ENCODE measurements at places on chromosomes 4 and X.

- DNase-seq: no peak
Observed at GRCh38 chrX:20803971-20804370, 537.3 kb upstream of the RPS6KA3 start.

- DNase-seq: no peak
Observed at GRCh38 chr4:56995525-56995924, 16.8 kb downstream of the POLR2B start.

DNA sequence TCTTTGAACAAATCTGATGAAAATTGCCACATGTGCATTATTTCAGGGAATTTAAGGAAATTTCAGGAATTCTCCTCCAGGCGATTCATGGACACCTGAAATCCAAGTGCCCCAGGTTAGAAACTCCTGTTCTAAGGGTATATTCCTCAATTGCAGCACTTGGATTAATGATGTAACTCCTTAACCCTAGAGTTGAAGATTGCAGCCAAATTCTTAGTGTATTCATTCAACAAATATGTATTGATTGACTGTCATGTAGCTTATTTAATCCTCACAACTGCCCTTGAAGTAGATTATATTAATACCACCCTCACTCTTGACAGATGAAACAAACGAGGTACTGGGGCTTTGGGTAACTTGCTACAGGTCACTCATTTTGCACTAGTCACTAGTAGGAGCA, 11.3 kb downstream of the CETN2 start:
- no peak for DNase-seq

GRCh38 chrX:20217906-20218305, 48.8 kb downstream of the RPS6KA3 start:
- DNase-seq: no peak

DNA sequence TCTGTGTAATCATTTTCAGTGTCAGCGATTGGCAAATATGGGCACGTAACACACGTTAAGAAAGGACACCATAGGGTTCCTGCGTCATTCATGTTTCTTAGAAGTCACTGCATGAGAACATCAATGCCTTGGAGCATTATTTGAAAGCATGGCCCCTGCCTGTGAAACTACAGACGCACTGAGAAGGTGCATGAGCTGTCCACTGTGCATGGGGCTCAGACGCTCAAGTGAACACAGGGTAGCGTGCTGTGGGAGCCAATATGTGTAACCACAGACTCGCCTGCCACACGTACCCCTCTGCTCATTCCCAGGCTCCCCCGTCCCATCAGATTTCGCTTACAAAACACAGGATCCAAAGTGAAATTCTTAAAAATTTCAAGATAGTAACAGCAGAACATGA, 6.5 kb downstream of the PPP2R2C start:
- no peak for DNase-seq

- no peak for DNase-seq
Observed at GRCh38 chrX:78330540-78330939, 3.1 kb upstream of the CYSLTR1 start.

DNA sequence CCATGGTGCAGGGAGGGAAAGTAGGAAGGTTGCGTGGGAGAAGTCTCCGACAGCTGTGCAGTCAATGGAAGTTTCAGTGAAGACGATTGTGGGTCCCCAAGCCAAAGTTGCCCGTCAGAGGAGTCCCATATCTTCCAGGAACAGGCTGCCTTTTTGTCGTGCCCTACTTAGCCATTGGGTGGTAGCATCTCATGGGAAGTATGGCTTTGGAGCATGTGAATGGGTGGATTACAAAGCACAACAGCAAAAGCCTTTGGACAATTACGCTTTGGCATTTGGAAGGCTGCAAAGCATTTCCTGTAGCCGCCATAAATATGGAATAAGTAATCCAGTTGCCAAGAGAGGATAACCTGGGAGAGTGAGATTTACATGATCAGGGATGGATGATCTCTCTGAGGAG, 300.7 kb upstream of the BOD1L1 start:
- no peak for DNase-seq

DNA sequence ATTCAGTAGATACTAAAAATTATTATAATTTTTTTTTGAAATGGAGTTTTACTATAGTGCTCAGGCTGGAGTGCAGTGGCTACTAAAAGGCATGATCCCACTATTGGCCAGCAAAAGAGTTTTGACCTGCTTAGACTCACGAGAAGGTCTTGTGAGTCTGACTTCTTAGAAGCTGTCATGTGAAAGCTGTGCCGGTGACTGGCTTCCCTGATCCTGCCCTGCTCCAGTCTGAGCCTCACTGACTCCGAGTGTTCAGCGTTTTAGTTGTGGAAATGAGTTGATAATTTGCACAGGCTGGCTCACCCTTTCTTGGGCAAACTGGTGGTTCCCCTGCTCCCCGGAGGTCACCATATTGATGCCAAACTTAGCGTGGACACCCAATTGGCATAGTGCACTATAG, 16.4 kb upstream of the CXCL8 start:
- DNase-seq: no peak

- DNase-seq: no peak
Observed at GRCh38 chr4:150322646-150323045, 244.4 kb downstream of the DCLK2 start.

DNA sequence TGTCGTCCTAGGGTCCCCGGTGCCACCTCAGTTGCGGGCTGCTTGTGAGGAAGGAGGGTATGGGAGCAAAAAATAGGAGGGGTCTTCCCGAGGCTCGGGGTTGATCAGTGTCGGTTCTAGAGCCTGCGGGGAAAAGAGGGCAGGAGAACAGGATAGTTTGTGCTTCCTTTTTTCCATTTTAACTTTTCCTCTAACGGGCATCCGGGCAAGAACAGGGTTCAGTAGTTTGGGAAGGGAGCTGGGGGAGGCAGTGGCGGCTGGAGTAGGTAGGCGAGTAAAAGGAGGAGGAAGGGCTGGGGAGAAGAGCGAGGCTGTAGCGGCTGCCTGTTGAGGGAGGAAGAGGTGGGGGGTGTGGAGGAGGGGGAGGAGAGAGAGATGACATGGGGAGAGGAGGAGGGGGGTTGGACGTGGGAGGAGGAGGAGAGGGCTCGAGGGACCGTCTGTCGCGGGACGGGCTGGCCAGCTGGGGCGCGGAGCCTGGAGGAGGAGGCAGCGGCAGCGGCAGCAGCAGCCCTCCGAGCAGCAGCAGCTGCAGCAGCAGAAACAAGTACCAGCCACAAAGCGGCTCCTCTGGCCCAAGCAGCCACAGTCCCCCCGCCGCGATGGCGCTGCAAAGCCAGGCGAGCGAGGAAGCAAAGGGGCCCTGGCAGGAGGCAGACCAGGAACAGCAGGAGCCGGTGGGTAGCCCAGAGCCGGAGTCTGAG, at the start of gene SLC16A2:
SLC16A2 (plus strand) TSS at position 458 of the 704 bp plus-strand sequence; CDS start at position 603, 145 bp downstream.
- no peak for DNase-seq

GRCh38 chr4:173025131-173025530, 143.5 kb upstream of the GALNT7 start:
- no peak for DNase-seq

DNA sequence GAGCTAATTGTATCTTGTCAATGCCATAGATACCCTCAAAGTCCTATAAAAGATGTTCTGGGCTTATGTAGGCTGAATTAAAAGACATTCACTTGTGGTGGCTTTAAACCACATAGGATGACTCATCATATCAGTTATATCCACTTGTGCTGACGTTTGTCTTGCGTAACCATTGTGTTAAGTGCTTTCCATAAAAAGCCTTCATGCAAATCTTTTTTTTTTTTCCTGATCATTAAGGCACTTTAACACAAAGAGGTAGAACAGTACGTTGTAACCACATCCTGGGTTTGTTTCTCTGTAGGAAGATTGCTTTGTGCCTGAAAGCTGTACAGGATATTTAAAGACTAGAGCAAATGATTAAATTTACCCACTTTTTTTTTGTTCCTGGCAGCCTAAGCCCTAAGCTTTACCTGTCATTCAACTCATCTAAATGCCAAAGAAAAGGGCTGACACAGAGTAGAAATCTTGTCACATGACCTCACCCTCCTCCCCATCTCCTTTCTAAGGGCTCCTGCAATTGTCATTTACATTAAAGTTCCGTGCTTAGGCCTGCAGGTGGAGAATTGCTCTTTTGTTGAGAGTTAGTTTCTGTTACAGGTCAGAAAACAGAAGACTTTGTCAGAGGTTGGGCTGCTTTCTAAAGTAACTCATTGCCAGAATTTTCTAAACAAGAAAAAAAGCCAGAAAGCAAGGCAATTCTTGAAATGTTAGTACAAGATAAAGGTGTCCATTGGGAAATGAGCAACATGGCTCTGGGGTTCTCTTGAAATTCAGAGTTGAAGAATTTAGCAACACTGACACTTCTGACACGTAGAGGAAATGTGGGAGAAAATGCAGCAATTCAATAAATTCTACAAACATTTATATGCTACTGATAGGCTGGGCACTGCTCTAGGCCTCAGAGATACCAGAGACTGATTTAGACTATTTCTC, 555.6 kb downstream of the PPARGC1A start:
- DNase-seq: no peak

GRCh38 chr4:102614801-102615200, 113.6 kb downstream of the NFKB1 start:
- DNase-seq: no peak

- no peak for DNase-seq
Observed at GRCh38 chr4:988726-989721, 2.2 kb downstream of the IDUA start.

- DNase-seq: no peak
Observed at GRCh38 chr4:154465085-154465484, 26.5 kb downstream of the DCHS2 start.

DNA sequence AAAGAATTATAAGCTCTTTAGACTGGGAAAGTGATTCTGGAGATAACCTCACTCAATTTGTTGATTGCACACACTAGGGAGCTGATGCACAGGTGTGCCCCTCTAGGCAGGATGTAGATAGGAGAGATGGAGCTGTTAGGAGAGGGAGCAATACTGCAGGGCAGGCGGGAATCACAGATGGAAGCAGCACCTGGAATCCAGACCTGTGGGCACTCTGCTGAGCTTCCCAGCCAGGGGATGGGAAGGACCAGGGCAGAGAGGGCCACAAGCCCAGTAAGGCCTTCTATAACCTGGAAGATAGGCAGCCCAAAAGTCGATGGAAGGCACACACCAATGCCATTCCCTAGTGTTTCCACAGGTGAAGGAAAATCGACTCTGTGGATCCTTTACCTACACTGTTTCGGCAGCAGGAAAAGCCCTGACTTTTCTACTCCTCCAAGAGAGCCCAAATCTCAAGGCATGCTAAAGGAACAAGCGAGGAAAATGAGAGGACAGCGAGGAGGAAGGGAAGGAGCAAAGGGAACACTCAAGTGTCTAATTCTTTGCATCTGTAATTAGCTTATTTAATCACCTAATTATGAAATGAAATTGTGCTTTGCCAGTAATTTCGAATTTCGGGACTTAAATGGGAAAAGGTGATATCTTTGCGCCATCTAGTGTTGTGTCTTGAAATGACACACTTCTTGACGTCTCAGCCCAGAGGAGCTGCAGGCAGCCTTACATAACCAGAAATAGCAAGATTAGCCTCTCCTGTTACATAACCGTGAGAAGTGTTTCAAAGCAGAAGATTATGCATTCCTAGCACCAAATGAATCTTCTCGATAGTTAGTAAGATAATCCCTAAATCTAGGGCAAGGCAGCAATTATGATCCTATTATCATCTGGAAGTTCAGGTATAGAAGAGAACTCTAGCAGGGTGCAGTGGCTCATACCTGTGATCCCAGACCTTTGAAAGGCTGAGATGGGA, 31.0 kb upstream of the TLR3 start:
- no peak for DNase-seq

DNA sequence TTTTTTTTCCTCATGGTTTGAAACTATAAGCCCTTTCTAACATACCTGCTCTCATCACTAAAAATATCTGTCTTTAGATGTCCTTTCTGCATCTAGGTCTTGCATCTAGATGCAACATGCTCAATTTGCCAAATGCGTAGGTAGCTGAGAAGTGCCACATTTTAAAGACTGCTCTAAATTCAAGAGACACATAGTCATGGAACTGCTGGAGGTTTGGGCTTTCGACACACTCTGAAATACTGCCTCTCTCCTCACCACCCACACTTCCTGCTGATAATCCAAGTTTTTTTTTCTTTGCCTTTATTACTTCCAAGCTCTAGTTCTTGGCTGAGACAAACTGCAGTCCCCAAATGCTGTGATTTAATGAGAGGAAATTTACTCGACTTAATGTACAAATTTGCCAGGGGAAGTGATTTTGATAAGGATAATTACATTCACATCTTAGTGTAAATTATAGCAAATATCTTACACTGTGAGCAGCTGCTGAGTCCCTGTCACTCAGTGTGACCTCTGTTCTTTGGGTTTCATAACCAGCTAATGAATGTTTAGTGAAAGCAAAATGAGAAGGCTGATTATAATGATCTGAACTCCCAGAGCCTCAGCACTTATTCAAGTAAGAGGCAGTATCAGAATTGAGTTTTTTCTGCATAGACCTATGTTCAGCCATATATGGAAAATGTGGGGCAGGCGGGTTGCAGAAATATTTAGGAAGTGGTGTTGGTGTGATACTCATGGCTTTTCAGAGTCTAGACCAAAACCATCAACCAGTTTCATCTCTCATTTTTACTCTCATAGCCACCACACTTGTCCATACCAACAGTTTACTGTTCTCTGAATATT, 31.3 kb downstream of the DRD5 start:
- DNase-seq: no peak

GRCh38 chrX:129984111-129984958, 1.9 kb downstream of the BCORL1 start:
- no peak for DNase-seq

All from stimulated activated CD4-positive, alpha-beta T cell treated with anti-CD3 and anti-CD28 coated beads, Interleukin-1b, Interleukin-23, amount 100 ng/mL, for 1 hour (primary cell).